Activated naive CD4-positive, alpha-beta T cell treated with anti-CD3 and anti-CD28 coated beads for 36 hours (primary cell): ENCODE measurements at places on chromosomes 16 and 17.
A peak's percentile ranks its signal among the peaks of the same experiment; 100 is the strongest.

DNA sequence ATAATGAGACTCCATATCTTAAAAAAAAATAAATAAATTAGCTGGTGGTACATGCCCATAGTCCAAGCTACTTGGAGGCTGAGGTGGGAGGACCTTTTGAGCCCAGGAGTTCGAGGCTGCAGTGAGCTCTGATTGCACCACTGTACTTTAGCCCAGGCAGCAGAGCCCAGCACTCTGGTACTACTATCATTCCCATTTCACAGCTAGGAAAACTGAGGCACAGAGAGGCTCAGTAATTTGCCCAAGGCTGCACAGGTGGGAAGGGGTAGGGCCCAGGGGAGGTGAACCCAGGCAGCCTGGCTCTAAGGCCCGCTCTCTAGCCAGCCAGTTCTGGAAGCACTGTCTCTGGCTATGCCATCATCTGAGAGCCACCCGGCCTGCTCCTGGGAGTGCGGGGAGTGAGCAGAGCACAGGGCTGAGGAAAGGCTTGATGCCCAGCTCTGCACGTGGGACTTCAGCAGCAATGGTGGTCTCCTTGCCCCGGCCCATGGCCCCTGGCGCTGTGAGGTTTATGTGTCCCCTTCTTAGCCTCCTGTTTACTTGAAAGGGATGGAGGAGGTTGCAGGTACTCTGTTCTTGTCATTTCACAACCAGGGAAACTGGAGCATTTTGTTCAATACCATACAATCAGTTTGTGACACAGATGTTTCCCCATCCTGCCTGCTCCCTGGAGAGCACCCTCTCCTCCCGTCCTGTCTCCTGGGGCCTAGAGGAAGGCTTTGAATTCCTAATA is 222.3 kb downstream of the KATNIP start:
- no peaks in the 10 kb centered on the region for H3K27me3 ChIP-seq
- H3K27ac ChIP-seq, result no peak overlapping the region
- no peaks in the 10 kb centered on the region for H3K4me1 ChIP-seq
- H3K4me3 ChIP-seq, result no peak overlapping the region
- H3K36me3 ChIP-seq, result peaks cover 2% of the 10 kb centered on the region

- H3K4me1 ChIP-seq, result peaks cover 14% of the 10 kb centered on the region
- H3K4me3 ChIP-seq, result peak overlapping the region; percentile 66
- H3K27ac ChIP-seq, result no peak overlapping the region
These were observed 5.4 kb upstream of the SLC5A2 start for GRCh38 chr16:31477220-31478216.

- H3K27me3 ChIP-seq, result peaks cover 5% of the 10 kb centered on the region
- no peak overlapping the region for H3K27ac ChIP-seq
- H3K36me3 ChIP-seq, result no peaks in the 10 kb centered on the region
- no peak overlapping the region for H3K4me3 ChIP-seq
- peaks cover 25% of the 10 kb centered on the region for H3K4me1 ChIP-seq
These were observed 4.0 kb upstream of the CLEC10A start for GRCh38 chr17:7084088-7084487.

DNA sequence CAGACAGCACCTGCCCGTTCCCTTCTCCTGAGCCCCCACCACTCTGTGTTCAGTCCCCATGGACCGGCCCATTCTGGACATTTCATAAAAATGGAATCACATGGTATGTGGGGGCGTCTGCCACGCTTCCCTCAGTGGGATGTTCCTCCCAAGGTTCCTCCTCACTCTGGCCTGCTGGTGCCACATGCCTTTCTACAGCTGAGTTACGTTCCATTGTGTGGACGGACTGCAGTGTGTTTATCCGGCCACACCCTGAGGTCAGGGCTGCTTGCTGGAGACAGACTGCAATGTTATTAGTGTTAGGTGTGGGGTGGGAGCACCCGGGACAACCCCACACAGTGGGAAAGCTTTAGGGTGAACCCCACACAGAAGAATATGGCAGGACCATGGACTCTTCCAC is 5.9 kb upstream of the AATK start:
- H3K27ac ChIP-seq, result no peak overlapping the region
- no peak for DNase-seq
- no peak overlapping the region for H3K4me3 ChIP-seq
- H3K36me3 ChIP-seq, result no peaks in the 10 kb centered on the region
- H3K27me3 ChIP-seq, result peaks cover 3% of the 10 kb centered on the region
- H3K4me1 ChIP-seq, result no peaks in the 10 kb centered on the region

GRCh38 chr17:33375783-33376182 is 82.7 kb upstream of the ASIC2 start:
- no peak overlapping the region for H3K4me3 ChIP-seq
- H3K36me3 ChIP-seq, result no peaks in the 10 kb centered on the region
- no peak overlapping the region for H3K27ac ChIP-seq
- no peak for DNase-seq
- H3K4me1 ChIP-seq, result no peaks in the 10 kb centered on the region

GRCh38 chr16:61926766-61927165 is 109.5 kb downstream of the CDH8 start:
- H3K4me3 ChIP-seq, result no peak overlapping the region
- no peak for DNase-seq
- H3K4me1 ChIP-seq, result no peaks in the 10 kb centered on the region
- no peaks in the 10 kb centered on the region for H3K36me3 ChIP-seq
- H3K27ac ChIP-seq, result no peak overlapping the region

DNA sequence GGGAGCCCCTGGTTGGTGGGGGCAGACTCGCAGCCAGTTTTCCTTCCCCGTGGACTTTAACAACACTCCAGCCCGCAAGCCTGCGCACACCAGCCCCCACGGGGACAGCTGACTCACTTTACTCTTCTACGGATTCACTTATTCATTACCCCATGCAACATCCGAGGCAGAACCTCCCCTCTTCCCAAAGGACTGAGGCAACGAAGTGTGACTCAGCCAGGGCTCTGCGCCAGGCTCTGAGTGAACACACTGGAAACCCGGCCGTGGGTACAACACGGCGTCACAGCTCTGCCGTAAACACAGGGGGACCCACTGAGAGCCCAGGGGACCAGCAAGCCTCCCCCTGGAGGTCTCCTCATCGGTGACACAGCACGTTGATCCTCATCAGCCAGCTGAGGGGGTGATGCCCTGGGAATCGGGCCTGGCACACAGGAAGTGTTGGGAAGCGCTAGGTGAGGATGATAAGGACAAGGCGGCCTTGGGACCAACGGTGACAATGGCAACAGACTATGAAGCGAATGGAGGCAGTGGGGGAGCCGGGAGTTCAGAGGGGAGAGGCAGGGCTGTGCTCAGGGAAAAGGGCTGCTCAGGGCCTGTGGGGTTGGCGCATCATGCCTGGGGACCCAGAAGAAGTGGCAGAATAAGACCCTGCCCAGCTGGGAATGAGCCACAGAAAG is 14.6 kb downstream of the COTL1 start:
- H3K36me3 ChIP-seq, result peaks cover 23% of the 10 kb centered on the region
- DNase-seq, result peak; percentile 31
- peak overlapping the region; percentile 61 for H3K27ac ChIP-seq
- H3K4me1 ChIP-seq, result peaks cover 88% of the 10 kb centered on the region
- no peak overlapping the region for H3K4me3 ChIP-seq
- no peaks in the 10 kb centered on the region for H3K27me3 ChIP-seq

GRCh38 chr16:10368969-10369551 is 16.8 kb upstream of the ATF7IP2 start:
- no peaks in the 10 kb centered on the region for H3K27me3 ChIP-seq
- no peaks in the 10 kb centered on the region for H3K4me1 ChIP-seq
- peaks cover 2% of the 10 kb centered on the region for H3K36me3 ChIP-seq
- DNase-seq, result no peak
- no peak overlapping the region for H3K4me3 ChIP-seq

DNA sequence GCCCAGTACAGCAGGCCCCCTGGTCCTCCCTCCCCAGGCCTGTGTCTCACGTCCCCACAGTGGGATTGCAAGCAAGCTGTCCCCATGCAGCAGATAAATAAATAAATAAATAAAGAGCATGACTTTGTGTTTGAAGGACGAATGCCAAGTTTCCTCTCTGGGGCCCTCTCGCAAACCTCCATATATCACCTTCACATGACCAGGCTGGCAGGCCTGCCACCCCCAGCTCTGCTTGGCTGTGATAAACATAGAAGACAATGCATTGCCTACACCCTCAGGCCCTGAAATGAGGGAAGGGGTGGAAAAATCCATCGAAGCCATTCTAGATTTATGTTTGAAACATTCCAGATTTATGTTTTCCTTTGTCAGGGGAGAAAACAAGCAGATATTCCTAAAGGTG is 107.3 kb downstream of the CCT6B start:
- H3K27ac ChIP-seq, result no peak overlapping the region
- H3K4me1 ChIP-seq, result no peaks in the 10 kb centered on the region
- H3K27me3 ChIP-seq, result no peaks in the 10 kb centered on the region

DNA sequence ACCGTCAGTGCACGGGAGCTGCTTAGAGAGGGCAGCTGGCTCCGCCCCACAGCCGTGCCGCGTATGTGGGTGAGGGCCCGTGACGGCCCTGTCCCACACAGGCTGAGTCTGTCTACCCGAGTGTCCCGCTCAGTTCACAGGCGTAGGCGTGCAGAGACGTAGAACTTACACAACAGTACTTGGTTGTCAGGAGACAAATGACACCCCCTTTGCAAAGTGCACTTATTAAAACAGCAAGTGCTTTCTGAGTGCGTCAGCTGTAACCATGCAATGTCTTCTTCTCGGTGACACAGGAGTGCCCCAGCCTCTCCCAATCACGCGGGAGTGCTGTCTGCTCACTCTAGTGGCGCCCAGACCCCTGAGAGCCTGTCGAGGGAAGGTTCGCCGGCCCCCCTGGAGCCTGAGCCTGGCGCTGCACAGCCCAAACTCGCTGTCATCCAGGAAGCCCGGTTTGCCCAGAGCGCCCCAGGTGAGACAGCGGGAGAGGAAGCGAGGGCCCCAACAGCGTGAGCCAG is 64.2 kb downstream of the FOXK2 start:
- no peaks in the 10 kb centered on the region for H3K27me3 ChIP-seq
- peaks cover 19% of the 10 kb centered on the region for H3K4me1 ChIP-seq
- peaks cover 18% of the 10 kb centered on the region for H3K36me3 ChIP-seq

- H3K27me3 ChIP-seq, result no peaks in the 10 kb centered on the region
- DNase-seq, result no peak
- no peak overlapping the region for H3K4me3 ChIP-seq
- H3K4me1 ChIP-seq, result peaks cover 11% of the 10 kb centered on the region
- H3K36me3 ChIP-seq, result no peaks in the 10 kb centered on the region
- no peak overlapping the region for H3K27ac ChIP-seq
These were observed 335.9 kb upstream of the TNRC6C start for GRCh38 chr17:77622647-77623046.

DNA sequence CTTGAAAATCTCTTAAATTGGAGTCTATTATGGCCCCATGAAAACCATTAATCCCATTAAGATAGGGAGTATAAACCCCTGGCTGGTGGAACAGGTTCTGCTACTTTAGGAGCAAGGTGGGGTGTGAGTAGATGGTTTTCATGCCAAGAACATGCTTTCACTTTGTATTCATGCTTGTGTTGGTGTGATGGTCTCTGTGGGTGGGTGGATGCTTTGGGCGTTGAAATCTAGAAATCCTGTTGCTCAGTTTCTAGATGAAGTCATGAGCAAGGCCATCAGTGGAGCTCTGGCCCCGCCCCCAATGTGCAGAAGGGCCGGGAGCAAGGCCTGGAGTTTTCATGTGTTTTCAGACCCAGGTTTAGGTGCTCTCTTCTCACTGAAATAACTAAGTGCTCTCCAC is 20.1 kb downstream of the PLD6 start:
- peak; percentile 70 for DNase-seq
- H3K36me3 ChIP-seq, result peaks cover 18% of the 10 kb centered on the region

DNA sequence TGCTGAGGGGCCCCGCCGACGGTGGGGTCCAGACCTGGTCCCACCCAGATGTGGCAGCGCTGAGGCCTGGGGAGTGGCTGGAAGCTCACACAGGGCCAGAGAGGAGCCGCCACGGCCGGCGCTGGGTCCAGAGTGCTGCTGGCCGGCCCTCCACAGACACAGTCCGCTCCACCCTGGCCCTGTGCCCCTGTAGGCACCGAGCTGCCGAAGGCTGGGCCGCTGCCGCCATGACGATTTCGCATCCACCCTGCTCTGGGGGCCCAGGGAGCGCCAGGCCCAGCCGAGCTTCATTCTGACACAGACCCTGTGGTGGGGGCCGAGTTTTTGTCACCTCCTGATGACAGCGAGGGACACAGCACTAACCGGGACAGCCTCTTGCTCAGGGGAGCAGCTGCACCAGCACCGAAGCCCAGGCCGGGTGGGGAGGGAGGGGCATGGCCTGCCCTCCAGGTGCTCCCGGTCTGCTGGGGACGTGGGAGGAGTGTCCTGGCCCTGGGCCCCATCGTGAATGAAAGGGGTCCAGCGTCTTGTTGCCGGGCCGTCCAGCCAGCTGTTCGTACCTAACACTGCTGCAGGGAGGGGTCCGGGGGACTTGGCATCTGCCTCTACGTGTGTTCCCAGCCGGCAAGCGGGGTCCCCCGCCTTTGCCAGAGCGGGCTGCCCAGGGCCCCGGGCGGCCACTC is 27.1 kb upstream of the SSTR5 start:
- peaks cover 4% of the 10 kb centered on the region for H3K27me3 ChIP-seq
- H3K36me3 ChIP-seq, result no peaks in the 10 kb centered on the region
- no peak for DNase-seq
- H3K27ac ChIP-seq, result no peak overlapping the region
- no peaks in the 10 kb centered on the region for H3K4me1 ChIP-seq

DNA sequence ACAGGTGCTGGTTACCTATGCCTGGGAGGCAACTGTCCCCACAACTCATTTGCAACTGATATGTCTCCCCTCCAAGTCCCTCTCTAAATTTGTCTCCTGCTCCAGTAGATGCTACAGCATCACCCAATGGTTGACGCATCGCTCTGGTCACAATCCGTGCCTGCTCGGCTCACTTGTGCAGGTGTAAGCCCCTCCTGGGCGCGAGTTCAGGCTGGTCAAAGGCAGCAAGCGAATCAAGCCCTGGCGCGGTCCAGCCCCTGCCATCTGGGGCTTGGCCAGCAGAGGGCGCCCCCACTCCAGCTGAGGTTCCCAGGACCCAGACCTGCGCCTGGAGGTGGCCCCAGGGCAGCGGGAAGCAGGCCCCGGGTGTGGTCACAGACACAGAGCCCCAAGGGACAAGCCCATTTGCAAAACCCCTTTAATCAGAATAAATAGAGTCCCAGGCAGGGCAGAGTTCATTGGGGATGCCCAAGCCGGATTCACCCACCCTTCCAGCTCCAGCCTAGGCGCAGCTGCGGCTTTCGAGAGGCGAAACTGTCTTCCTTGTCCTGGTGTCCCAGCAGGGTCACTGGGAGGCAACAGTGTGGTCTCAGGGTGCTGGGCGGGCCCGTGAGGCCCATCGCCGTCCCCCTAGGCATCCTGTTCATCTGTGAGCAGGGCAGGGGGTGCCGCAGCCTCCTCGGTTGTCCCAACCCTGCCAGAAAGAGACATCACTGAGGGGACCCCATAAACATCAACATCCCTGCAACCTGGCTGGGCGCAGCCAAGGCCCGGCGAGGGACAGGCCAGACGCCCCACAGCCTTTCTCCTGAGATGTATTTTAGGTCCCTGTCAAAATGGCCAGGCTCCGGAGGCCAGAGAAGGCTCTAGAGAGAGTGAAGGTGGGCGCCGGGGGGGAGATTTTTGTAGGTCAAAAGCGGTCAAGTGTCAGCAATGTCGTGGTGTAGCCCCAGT is 15.8 kb downstream of the TMC6 start:
- H3K27ac ChIP-seq, result peak overlapping the region; percentile 88
- H3K36me3 ChIP-seq, result peaks cover 12% of the 10 kb centered on the region
- peak; percentile 84 for DNase-seq
- no peak overlapping the region for H3K4me3 ChIP-seq
- H3K4me1 ChIP-seq, result peaks cover 37% of the 10 kb centered on the region
- no peaks in the 10 kb centered on the region for H3K27me3 ChIP-seq
